HAP-1 (cell line): ENCODE measurements at places on chromosomes 4 and X.

DNA sequence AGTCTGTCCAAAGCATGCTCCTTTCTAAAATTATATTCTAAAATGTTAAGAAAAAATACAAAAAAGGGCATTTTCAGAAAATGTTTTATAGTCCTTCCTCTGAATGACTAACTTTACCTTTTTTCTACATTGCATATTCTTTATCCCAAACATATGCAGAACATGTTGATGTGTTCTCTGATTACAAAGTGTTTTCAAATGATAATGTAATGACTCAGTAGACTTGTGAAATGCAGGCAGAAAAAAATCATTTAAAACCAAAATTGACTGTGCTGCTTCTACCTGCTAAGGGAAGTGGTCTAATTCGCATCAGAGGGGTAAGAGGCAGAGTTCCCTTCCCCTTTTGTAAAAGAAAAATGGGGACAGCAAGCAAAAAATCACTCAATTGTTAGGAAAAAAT is 22.7 kb upstream of the YTHDC1 start:
- peak; percentile 74 for DNase-seq

GRCh38 chrX:33133320-33133719 is 78.0 kb downstream of the DMD start:
- DNase-seq, result no peak

DNA sequence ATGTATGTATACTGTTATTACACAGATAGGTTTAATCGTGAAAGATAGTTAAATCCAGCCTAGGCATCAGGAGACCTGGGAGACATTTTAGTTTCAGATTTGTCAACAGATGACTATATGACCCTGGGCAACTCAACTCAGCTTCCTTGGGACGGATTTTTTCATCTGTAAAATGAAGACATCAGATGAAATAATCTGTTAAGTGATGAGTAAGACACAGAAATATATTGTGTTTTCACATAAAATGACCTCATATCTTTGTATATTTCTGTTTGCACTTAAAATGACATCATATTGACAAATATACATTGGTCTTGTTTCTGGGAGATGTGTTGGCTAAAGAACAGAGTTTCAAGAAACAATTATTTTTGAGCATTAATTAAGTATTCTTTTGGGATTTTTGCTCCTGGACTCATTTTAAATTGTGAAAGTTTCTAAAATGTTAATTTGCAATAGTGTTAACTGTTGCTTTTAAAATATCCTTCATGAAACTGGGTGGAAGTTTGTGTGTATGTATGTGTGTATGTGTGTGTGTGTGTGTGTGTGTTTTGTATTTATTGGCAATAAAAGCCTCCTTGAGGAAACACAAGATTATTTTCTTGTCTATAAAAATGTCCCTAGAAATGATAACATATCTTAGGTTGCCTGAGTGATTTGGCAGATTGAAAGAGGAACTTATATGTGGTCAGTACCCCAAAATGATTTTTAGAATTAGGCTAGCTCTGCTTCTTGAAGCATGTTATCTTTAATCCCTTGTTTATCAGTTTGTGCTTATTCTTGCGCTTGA is 29.1 kb upstream of the MMAA start:
- DNase-seq, result no peak

GRCh38 chr4:149889991-149890390 is 74.3 kb upstream of the IQCM start:
- no peak for DNase-seq

GRCh38 chrX:53290441-53291041 is 9.2 kb upstream of the IQSEC2 start:
- no peak for DNase-seq

DNA sequence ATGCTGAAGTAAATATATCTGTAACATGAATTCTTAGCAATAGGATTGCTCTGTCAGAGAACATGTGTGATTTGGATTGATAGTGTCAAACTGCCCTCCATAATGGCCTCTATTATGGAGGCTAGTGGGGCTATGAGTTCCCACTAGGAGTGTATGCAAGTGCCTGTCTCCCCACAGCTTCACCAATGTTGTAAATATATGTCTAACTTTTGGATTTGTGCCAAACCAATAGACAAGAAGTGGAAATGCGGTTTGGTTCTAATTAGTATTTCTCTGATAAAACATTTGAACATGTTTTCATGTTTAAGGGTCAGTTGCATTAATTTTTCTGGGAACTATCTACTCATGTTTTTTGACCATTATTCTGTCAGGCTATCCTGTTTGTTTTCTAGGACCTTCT is 28.1 kb downstream of the GPAT3 start:
- DNase-seq, result no peak

DNA sequence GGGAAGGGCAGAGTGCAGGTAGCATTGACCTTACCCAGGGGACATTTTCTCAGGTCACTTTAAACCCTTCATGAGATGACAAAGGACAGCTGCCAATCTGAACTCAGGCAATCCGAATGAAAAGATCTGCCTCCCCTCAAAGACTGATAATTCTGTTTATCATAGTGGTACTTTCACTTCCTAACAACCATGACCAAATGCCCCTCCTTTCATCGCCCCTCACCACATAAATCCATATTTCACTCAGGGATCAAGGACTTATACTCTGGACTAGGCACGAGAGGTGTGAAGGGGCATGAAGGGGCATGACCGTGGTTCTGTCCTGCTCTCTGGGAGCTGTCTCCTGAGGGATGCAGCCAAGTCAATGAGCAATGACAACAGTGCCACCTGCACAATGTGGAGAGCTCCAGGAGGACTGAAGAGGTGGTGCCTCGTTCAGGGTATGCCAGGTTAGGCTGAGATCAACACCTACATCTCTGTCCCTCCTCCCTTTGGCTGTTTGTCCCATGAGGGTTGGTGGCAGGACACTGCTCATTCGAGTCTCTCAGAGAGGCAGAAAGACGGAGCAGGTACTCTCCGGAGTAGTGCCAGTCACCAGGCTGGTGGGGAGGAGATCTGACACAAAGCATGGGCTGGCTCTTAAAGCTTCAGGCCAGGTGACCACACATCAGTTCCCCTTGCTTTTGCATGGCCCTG is 12.5 kb downstream of the HS3ST1 start:
- no peak for DNase-seq

DNA sequence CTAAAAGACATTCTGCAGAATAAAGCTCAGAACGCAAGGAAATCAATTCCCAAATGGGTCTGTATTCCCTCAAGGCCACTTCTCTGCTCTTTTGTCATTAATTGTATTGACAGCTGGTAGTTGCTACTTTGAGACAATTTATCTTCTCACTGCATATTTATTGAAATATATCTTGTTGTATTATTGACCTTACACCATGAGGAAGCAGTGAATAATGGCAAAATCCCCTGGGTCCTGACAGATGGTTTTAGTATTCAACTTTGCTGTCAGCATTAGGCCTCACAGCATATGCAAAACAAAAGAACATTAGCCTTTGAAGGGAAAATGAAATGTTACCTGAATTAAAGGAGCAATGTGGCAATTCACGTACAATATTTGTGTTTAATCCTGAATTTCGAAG is 406.1 kb upstream of the TRAM1L1 start:
- DNase-seq, result peak; percentile 85

DNA sequence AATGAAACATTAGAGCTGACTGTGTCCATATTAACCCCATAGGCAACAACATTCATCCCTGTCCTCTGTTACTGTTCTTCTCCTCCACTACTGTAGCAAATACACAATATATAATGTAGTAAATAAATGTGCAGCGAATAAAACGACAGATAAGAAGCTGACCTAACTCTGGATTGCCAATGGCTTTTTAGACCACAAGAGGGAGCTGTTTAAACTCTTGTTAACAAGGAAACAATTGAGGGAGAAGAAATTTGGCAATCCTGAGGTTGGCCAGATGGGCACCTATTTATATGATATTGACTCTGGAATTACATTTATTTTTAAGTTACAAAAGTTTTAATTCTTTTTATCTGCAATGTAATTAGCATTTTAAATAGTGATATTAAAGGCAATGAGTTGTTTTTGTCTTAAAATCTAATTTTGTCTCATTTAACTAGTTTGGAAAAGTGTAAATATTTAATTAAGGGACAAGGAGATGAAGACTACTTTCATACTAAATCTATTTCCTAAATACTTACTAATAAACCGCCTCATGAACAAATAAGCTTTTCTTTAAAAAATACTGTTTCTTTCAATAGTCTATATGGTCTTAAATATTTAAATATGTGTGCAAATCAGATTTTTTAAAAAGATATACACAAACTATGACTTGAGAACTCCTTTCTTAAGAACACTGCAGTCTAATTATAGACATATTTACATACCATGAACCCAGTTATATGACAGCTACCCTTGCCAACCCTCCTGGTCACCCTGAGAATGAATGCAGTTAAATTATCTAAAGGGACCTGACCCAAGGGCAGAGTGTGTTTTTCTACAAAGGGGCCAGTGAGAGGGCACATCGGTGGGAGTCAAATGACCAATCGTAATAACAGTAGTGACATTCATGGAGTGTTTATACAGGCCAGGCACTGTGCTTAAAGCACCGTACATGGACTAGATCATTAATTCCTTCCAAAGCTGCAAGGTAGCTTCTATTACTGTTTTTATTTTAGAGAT is 52.9 kb upstream of the HPF1 start:
- DNase-seq, result peak; percentile 71

- peak; percentile 94 for DNase-seq
Observed at GRCh38 chr4:183407128-183407585, 37.3 kb upstream of the CDKN2AIP start.

GRCh38 chr4:119646347-119647071 is 17.9 kb upstream of the PDE5A start:
- no peak for DNase-seq
